ENCODE measurements at places on chromosomes 4 and X.

- no peak for DNase-seq
These were observed 128.6 kb upstream of the SLC34A2 start for GRCh38 chr4:25527034-25527433.

DNA sequence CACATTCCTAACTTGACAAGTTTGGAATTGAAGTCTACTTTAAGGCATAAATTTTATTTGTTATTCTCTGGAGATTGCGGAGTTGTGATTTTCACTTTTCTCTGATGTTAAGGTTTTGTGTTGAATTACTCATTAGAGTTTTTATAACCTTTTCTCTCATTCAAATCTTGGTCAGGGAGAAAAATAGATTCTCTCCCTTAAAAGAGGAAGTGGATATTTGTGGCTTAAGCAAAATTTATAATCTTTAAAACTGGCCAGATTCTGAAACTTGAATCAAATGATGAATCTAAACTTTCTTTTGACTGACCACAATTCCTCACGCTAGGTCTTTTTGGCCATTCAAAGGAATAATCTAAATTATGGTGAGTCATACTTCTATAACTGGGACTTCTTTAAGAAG, 361.4 kb downstream of the TEX13C start:
- no peak for DNase-seq

- peak; percentile 69 for DNase-seq
These were observed 6.6 kb downstream of the TIMM17B start for GRCh38 chrX:48890934-48891401.

DNA sequence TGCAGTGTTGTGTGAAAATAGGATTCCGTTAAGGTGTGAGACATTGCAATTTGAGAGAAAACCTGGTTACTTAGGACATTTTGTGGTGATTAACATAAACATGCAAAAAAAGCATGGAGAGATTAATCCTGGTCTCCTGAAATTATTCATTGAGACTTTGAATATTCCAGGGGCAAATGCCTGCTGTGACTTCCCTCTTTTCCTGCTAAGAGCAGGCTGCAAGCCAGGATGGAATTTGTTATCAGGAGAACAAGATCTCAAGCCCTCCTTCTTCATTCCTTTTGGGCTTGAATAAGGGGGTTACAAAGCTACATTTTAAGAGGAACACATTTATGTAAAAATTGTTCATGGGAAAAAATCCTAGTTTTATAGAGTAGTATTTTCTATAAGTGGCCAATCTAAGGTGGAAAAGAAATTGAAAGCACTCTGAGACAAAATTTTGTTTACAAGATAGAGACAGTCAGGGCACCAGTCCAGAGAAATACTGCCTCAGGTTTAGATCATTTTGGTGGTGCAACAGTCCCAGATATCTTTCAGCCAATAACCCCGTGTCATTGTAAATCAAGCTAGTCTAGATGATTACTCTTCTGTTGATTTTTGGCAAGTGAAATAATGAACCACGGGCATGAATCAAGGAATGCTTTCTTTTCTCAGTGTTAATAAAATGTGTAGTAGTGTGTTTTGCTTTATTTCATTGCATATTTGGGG, 1528.3 kb upstream of the AGA start:
- no peak for DNase-seq

DNA sequence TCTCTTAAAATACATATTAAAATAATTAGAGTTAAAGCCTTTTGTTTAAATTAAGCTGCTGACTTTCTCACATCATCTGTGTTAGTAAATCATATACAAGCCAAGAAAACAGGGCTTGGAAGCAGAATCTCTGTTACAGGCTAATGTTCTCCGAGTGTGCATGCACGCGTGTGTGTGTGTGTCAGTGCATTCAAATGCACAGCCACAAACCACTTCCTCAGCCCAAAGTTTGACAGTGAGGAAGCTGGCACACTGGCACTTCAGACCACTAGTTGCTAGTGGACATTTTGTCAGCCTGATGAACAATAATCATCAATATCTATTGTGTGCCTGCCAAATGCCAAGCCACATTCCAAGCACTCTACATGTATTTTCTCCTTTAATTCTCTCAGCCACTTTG, 5.6 kb downstream of the MAOB start:
- no peak for DNase-seq

- DNase-seq, result peak; percentile 72
These were observed 705 bp downstream of the RPS6KA3 start for GRCh38 chrX:20265726-20266681.

DNA sequence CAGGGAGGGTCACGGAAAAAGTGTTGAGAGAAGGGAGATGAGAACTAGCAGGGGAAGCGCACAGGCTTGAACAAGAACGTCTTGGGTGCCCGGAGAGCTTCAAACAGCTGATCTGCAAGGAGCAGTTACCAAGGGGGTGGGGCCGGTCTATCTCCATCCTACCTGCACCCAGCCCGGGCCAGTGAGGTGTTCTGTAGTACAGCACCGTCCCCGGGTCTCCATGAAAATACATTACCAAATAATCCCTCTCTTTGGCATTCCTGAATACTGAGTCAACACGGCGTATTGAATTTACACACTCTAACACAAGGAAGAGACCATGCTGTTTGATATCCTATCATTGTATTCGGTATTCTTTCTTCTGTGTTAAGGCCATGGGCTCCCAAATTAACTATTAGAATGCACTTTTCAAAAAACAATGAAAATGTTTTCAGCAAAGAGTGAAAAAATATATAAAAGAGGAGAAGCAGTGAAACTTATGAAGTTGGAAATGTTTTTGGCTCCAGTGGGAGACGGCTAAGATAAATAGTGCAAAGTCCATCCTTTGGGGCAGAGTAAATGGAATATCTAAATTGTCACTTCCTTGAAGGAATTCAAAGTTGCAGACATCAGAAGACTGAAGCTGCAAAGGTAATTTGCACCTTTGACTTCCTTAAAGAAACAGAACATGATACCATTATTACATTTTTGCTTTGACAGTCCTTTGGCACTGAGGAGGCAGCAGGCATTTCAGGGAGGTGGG, 90.3 kb downstream of the DHRSX start:
- DNase-seq, result no peak

DNA sequence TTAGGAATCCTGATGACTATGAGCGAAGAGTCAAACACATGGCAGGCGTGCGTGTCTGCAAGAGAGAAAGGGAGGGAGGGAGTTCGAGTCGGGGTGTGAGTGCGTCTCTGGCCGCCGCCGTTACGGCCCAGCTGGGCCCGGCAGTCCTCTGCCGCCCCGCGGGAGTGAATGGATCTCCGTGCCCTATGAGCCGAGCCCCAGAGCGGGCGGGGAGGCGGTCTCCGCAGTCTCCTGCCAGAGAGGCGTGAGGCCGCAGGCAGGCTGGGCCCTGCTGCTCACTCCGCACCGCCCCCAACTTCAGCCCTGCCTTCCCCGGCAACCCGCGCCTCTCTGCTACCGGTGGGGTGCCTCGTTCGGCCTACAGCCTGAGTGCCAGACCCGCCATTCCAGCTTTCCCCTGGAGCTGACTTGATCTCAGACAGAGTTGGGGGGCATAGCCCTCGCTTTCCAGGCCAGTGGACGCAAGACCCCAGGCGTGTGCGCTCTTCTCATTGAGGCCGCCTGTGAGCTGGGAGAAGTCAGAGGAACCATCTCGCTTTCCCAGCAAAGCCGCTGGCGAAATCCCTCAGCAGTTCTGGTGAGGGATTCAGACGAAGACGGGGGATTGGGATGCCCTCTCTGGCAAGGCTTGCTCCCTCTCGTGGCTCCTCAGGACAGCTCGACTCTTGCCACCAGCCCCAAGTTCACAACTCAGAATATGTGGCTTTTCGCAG, 1.4 kb downstream of the SLC16A2 start:
- peak; percentile 80 for DNase-seq

GRCh38 chrX:106415276-106415895, 196.4 kb upstream of the RADX start:
- no peak for DNase-seq

DNA sequence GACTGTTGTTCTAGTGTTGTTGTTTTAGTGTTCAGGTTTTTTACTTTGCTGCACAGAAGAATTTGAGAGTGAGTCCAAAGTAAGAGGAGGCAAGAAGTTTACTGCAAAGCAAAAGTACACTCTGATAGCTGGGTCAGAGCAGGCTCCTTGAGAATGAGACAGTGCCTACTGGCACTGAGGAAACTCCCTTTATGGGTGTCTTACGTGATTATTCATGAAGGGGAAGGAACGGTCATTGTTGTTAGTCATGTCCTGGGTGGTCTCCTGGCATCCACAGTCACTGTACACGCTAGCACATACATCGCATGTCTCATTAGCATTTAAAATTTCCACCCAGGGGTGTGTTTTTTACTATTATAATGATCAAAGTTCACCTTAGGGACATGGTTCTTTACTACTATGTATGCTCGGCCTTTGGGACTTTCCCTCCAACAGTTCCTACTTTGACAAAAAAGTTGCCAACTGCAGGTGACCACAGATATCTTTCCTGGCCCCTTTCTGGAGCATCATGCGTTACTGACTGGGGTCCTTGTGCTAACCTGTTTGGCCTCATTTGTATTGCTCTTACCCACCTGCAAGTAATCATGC, 688.9 kb upstream of the AMOT start:
- DNase-seq, result no peak

DNA sequence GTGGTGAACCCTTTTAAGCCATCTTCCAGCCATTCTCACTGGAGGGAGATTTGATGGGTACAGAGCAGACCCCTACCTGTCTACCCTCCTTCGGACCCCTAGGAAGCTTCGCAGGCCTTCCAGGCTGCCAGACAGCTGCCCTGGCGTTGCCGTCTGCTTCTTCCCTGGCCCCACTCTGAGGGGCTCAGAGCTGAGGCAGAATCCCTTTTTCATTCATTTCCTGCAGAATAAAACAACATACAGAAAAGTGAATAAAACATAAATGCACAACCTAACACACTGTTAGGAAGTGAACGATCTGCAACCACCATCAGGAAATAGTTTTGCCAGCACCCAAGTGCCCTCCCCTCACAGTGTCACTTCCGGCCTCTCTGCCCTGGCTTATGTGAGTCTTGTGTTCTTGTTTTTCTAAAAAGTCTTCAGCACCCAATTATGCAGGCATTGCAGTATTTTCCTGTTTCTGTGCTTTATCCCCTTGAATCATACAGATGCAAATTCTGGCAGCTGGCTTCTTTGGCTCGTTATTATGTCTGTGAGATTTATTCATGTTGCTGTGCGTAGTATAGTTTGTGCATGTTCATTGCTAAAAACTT, 5.6 kb upstream of the ADD1 start:
- no peak for DNase-seq

DNA sequence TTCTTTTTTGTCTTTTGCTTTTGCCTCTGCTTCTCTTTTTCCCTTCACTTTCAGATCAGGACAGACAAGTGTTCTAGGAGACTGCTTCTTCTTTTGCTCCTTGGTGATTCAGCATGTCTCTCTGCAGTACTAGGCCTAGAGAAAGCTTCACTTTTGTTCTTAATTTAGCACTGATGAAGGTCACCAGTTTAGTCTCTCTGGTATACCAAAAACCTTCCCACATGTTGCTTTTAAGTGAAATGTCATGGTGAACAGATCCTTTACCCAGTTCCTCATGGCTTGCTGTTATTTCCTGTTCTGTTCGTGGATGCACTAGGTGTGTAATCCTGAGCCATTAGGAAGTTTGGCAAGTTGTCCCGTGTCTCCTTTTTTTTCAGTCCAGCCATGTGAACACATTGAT, 53.3 kb downstream of the NBDY start:
- DNase-seq, result no peak

DNA sequence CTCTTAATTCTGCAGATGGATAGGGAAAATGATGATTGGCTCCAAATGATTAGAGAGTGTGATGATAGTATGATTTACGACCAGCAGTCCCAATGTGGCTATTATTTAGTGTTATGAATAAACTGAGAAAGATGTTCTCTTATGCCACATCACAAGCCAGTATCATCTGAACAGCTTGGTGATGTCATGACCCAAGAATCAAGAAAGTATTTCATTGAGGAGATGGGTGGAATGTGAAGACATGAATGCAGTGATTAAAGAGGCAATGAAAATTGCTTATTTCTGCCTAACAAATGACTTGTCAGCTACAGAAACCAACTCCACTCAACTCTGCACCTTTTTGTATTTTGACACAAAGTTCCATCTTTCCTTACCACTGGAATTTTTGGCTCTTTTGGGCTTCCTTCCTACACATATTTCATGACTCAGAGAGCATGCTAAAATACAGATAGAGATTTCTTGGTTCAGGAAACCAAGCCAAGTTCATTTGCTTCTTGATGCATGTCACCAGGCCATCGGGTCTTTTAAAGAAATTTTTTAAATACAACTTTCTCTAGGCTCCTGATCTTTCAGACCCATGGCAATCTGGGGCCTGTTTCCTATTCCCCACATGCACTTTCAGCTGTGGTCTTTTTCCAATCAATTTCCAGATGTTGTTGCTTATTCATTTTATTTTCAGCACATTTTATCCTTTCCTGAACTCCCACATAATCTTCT, 174.2 kb downstream of the HHIP start:
- DNase-seq, result no peak

Data from suprapubic skin (tissue), 4 donors.